Left renal pelvis (tissue), 4 donors: ENCODE measurements at places on chromosomes 1 and 21.
A peak's percentile ranks its signal among the peaks of the same experiment; 100 is the strongest.

DNA sequence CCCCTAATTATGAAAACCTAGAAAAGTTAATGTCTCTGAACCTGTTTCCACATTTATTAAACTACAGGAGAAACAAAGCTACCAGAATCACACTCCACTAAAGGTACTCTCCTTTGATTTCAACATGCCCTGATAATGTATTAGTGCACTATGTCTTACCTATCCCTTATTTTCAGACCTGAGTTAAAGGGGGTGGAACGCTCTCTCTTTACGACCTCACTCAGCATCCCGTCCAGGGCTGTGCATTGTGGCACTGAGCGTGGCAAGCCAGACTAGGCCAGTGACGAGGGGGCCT lies 678 bp downstream of the LSM10 start:
- DNase-seq: no peak

DNA sequence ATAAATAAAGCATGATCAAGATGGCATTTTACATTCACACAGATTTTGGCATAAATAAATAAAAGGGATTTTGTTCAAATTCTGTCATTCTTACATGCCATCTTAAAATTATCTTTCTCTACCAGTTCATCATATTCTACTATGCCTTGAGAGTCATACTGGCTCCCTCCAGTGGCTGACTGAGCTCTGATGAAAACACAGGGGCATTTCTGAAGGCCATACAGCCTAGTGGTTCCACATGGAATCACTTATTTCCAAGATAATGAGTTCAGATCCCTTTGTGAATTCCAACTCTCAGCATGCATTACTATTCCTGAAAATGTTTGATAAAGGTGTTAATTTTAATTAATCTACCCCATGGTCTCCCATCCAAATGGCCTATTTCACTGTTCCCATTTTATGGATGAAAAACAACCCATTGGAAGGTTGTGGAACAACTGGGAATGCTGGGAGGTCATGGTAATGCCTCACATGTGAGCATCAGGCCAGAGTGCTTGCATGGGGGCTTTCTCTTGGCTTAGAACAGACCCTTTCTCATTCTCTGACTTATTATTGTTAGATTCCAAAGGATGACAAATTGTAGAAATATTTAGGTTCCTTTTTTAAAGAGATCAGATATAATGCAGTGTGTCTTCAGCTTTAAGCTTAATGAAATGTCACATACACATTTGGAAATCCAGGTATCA lies 622.4 kb upstream of the PKN2 start:
- DNase-seq: peak; percentile 19

- DNase-seq: no peak
These were observed 4.4 kb upstream of the IFI6 start for GRCh38 chr1:27676410-27676809.

- DNase-seq: no peak
These were observed 149.5 kb upstream of the NEGR1 start for GRCh38 chr1:72431810-72432209.

DNA sequence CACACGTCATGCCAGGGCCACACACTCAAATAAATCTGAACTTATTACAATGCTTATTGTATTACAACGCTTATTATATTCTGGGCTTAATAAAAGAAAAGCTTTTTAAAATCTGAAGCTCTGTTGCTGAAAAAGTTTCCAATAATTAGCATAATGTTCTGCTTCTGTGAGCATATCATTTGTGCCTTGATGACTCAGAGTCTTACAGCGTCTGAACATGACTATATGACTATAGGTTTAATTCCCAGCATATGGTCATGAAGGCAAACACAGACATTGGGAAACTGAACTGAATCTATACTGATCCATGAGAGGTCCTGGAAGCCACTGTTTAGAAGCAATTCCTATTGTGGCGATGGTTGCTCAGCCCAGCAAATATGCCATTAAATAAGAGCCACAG lies 66.3 kb downstream of the SIM2 start:
- no peak for DNase-seq
